NCI-H1105 (cell line): ENCODE measurements at places on chromosomes 11 and 22.
A peak's percentile ranks its signal among the peaks of the same experiment; 100 is the strongest.

DNA sequence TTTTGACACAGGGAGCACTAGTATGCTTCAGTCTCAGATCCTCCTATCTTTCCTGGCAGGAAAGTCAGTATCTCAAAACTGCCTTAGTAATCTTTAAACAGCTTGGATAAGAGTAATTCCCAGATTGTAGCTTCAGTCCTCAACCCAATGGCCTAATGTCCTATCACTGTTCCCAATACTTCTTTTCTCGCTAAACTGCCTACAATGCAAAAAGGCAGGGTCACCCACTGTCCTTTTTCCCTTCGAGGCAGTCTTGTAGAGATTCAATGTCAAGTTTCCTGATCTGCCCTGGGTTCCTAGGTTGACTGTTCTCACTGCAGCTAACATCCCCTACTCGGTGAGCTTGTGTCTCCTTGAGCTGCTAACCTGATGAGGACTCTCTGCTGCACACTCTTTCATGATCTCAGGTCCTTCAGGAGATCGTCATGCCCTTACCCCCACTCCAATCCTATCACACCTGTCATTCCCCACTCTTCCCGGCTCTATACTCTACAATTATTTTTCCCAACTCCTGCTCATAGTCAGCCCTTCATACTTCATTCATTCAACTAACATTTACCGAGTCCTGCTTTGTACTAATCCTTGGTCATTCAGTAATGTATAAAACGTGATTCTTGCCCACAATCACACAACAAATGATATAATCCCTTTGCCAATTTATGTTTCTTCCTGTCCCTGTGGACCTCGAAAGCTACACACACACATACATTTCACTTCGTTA is 904 bp downstream of the C2CD3 start:
- no peak for DNase-seq

DNA sequence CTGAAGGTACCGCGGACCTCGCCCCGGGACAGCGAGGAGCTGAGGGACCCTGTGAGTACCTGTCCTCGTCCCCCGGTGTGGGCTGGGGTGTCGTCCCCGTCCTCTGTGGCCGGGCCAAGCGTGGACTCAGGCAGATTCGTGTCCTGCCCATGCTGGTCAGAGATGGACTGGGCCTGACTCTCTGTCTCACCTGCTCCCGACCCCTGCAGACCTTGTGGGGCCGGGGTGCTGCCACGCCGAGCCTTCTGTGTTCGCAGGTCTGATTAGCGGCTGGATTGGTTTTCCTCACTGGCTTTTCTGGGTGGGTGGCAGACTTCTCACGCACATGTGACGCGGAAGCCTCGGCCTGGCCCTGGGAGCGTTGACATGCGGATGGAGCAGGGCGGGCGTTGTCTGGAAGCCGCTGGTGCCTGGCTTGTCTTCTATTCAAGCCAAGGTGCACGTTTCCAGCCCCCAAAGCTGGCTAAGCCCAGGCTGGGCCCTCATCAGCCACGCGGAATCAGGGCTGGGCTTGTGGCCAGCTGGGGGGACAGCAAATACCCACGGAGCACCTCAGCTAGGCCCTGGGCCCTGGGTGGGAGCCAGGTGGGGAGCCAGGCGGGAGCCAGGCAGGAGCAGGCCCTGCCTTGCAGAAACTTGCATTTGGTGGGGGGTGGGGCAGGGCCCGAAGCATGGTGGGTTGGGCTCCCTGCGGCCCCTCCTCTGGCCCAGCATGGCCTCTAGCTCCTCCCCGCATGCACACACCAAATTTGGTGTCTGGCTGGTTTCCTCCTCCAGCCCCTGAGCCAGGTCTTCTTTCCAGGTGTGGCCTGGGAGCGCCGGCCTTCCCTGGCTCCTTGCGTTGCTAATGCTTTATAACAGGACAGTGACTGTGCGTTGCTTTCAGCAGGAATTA is 7.0 kb downstream of the GRAMD4 start:
- peak; percentile 21 for DNase-seq

- DNase-seq, result no peak
Measured at GRCh38 chr11:114065094-114065493, 5.6 kb downstream of the ZBTB16 start.

- no peak for DNase-seq
Measured at GRCh38 chr11:70145071-70145470, 58.0 kb upstream of the FADD start.

DNA sequence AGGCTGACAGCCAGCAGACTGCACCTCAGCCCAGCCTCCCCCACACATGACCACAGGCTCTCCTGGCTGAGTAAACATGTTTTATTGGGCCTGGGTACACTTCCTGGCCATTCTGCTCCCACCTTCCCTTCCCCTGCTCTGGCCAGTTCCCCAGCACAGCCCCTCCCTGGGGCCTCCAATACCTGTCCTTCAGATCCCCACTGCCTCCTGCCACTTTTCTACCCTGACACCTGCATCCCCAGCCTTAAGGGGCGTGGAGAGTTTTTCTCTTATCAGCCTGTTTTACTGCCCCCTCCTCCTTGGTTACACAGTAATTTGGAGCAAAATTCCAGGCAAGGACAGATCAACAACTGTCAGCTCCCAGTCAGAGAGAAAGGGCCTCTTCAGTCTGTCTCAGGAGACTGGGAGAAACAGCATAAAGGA is at the start of gene ISX:
Gene ISX, plus strand, starts transcription at position 363 of the 423 bp plus-strand sequence. CDS start 930 bp downstream, outside the sequence.
- DNase-seq, result no peak

DNA sequence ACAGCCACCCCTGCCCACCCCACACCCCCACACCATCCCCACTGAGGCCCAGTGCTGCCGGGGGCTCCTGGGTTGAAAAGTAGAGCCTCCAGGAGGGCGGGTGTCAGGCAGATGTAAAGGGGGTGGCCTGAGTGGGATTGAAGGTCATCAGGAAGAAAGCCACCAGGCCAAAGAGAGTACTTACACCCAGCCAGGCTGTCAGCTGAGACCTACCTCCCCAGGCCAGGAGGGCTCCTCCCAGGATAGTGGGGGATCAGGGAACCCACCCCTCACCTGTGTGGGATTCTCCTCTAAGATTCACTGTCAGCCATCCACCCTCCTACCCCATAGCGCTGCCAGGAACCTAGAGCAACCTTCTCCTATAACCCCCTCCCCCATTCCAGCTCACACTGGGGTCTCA is 17.2 kb upstream of the FCHSD2 start:
- no peak for DNase-seq

- DNase-seq, result peak; percentile 80
Measured at GRCh38 chr22:24697621-24698082, 76.9 kb downstream of the PIWIL3 start.

- no peak for DNase-seq
Measured at GRCh38 chr22:37284805-37285355, 2.6 kb downstream of the CYTH4 start.

GRCh38 chr11:86508604-86509587 is 134.2 kb downstream of the CCDC81 start:
- no peak for DNase-seq

DNA sequence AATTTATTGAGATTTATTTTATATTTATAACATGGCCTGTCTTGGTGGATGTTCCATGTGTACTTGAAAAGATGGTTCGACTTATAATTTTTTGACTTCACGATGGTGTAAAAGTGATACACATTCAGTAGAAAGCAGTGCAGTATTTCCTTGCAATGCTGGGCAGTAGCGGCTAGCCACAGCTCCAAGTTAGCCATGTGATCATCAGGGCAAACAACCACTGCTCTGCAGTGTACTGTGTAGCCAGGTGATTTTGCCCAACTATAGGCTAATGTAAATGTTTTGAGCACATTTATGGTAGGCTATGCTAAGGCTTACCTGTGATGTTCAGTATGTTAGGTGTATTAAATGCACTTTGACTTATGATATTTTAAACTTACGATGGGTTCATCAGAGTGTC is 52.4 kb downstream of the PDHX start:
- DNase-seq, result no peak
